ENCODE measurements at places on chromosomes 1 and 21.

DNA sequence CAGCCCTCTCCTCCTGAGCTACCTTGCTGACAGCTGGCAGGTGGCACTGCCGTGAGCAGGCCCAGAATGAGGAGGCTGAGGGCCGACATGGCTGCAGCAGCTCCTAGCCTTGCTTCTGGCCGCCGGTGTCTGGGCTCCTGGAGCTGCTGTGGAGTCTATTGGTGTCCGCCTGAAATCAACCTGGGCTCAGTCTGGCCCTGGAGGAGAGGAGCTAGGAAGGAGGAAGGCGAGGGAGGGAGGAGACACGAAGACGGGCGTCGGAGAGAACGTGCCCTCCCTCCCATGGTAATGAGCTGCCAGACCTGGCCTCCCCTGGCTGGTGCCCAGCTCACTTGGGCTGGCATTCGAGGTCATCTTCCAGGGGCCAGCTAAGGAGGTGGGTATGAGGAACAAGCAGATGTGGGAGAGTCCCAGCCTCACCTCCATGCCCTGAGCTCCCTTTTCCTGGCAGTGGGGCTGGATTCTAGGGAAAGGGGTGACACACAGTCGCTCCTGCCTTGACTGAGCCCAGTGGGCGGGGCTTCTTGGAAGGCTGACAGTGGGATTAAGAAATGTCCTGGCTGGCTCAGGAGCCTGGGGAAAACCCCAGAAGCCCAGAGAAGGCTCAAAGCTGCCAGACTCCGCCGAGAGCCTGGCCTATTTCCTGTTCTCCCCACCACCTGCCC lies at the start of gene PDZK1IP1:
TSS of gene PDZK1IP1 (minus strand) at position 193 of the 665 bp plus-strand sequence. CDS start at position 89, 104 bp downstream.
- DNase-seq: no peak

DNA sequence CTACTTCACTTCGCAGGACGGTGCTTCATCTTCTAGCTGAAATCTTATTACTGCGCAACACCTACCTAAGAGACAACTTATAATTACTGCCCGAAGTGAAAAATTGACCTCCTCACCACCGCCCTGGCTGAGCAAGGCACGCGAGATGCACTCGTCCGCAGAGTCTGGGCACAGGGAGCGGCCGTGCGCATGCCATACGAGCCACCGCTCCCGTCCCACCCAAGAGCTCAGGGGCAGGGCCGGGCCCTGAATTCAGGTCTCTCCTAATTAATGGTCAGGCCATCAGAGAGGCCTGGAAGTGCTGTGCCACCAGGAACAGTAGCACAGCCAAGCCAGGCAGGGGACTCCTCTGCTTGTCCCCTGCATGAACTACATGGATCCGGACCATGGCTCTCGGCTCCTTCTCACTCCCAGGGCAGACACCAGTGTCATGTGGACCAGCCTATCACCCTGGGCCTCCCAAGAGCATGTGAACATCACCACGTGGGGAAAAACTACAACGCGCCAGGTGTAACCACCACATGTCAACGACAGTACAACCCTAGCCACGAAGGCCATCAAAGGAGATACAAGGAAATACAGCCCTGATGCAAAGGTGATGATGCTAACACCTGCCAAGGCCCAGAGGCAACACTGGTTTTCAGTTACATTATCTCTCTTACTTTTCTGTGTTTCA lies 11.5 kb downstream of the RIPK4 start:
- no peak for DNase-seq

DNA sequence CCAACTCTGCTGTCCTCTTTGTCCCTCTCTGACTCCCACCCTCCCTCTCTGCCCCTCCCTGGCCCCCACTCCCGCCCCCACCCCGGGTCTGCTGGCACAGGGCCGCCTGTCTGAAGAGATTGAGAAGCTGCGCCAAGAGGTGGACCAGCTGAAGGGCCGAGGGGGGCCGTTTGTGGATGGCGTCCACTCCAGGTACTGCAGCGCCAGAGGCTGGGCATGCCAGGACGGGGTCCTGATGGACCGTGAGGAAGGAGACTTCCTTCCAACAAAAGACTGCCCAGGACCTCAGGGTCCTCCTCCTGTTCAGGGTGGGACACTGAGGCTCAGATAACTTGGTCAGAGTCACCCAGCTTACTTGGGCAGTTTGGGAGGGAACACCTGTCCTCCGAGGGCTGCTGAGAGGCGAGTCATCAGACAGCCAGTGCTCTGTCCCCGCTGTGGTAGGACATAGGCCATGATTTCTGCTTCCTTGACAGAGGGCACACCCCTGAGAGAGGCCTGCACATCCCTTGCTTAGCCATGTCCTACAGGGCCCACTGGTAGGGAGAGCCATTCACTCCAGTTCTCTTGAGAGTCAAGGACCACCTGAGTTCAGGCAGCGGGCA lies 23.4 kb downstream of the PPFIA4 start:
- DNase-seq: no peak

DNA sequence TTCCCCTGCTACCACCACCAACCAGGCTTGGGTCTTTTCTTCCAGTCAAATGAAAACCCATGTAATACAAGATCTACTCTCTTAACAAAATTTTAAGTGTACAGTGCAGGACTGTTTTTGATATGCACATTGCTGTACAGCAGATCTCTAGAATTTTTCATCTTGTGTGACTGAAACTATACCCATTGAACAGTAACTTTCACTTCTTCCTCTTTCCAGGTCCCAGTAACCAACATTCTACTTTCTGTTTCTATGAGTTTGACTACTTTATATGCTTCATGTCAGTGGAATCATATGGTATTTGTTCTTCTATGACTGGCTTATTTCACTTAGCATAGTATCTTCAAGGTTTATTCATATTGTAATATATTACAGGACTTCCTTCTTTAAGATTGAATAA lies 45.3 kb upstream of the PLPPR4 start:
- DNase-seq: no peak

DNA sequence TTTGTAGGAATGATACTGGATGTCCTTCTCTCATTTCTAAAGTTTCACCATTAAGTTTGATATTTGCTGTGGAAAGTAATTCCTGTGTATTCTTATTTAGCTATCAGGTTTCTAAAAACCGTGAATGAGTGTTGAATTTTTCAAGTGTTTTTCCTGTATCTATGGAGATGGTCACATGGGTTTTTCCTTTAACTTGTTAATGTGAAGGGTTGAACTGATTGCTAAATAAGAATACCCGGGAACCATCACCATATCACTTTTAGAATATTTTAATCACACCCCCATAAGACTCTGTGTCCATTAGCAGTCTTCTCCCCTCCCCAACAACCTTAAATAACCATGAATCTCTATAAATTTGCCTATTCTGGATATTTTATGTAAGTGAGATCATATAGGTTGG lies 16.5 kb upstream of the ASAP3 start:
- DNase-seq: no peak

DNA sequence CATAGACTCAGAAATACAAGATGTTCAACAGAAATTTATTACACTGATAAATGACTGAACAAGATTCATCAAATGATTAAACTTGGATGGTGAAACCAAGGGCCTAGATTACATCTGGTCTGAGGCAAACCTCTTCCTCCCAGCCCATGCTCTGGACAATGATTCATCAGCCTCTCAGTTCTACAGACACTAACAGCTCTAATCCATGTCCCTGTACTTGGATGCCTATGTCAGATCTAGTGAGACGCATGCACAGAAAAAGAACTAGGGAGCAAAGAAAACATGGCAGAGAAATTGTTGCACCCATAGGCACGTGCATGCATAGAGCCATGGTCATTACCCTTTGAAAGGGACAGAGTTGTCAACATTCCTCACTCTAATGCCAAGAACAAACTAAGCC lies 250.1 kb downstream of the KCNH1 start:
- DNase-seq: no peak

GRCh38 chr1:37655274-37655673 lies 20.6 kb upstream of the RSPO1 start:
- no peak for DNase-seq

DNA sequence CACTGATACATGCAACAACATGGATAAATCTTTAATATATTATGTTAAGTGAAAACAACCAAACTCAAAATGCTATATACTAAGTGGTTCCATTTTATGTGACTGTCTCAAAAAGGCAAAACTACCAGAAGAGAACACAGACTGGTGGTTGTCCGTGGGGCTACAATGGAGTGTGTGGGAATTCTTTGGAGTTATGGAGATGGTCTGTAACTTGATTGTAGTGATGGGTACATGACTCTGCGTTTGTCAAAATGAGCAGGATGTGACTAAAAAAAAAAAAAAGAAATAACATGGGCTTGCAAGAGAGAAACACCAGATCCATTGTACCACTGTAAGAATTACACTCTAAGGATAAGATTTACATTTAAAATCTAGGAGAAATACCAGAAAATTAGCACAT lies 52.2 kb upstream of the KIAA1614 start:
- DNase-seq: no peak

GRCh38 chr21:46226920-46227599 lies 1.5 kb downstream of the LSS start:
- no peak for DNase-seq

GRCh38 chr1:176983731-176984130 lies 180.8 kb downstream of the ASTN1 start:
- DNase-seq: no peak

DNA sequence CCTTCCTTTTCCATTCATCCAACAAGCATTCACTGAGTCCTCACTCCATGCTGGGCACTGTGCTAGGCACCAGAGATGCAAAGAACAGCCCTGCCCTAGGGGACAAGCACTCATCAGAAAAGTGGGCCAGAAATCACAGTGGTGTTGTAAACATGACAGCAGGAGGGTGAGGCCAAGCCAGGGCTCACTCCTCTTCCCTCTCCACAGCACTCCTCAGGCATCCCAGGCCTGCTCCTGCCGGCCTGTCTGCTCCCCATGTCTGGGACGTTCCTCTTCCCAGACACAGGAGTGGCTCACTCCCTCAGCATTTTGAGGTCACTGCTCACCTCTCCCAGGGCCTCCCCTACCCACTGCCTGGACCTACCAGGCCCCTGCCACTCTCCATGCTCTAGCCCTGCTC lies 61.8 kb downstream of the KCND3 start:
- no peak for DNase-seq

- DNase-seq: no peak
These were observed 19.2 kb upstream of the DEPDC1 start for GRCh38 chr1:68516066-68516465.
